ENCODE measurements at places on chromosomes 5 and 9.

- DNase-seq: peak; percentile 89
These were observed at the start of gene KLF9 for GRCh38 chr9:70413799-70414775. KLF9 (minus strand) TSS chr9:70414657; CDS start chr9:70413363, 1,294 bp downstream.

DNA sequence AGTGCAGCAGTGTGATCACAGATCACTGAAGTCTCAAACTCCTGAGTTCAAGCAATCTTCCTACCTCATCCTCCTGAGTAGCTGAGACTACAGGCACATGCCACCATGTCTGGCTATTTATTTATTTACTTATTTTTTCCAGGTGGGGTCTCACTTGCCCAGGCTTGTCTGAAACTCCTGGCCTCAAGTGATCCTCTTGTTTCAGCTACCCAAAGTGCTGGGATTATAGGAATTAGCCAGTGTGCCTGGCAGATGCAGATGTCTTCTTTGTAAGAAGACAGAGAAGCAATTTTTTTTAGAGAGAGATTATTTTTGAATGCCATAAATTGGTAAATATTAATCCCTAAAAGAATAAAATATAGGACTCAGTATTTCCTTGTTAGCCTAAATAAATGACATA lies 54.3 kb downstream of the CHSY3 start:
- no peak for DNase-seq

GRCh38 chr5:40390281-40391149 lies 289.2 kb upstream of the PTGER4 start:
- no peak for DNase-seq

DNA sequence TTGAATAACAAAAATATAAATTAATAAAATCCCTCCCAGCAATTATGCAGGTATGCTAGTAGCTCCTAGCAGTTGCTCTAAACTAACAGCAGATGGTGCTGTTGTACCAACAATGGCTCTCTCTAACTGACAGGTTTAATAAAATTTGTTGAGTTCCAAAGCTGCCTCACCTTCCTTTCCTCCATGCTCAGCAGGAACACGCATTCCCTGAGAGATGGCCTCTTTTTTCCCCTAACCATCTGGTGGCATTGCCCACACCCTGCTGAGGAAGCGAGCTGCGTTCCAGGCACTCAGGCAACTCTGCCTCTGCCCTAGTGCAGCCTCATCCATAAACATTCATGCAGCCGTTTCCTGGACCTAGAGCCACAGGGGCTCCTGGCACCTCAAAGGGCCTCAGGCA lies 106.2 kb downstream of the KLHL3 start:
- DNase-seq: peak; percentile 55

DNA sequence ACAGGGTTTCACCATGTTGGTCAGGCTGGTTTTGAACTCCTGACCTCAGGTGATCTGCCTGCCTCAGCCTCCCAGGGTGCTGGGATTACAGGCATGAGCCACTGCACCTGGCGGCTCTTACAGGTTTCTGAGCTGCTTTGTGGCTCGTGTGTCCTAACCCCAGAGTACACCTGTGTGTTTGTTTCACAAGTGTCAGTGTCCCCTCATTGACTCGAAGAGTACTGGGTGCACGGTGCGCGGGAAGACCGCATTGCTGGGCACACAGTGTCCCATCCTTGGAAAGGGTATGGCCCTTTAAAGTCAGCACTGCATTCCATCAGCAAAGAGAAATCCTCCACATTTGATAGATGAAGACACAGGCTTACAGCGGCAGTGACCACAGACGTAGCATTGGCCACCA lies 23.8 kb downstream of the NDST1 start:
- no peak for DNase-seq

DNA sequence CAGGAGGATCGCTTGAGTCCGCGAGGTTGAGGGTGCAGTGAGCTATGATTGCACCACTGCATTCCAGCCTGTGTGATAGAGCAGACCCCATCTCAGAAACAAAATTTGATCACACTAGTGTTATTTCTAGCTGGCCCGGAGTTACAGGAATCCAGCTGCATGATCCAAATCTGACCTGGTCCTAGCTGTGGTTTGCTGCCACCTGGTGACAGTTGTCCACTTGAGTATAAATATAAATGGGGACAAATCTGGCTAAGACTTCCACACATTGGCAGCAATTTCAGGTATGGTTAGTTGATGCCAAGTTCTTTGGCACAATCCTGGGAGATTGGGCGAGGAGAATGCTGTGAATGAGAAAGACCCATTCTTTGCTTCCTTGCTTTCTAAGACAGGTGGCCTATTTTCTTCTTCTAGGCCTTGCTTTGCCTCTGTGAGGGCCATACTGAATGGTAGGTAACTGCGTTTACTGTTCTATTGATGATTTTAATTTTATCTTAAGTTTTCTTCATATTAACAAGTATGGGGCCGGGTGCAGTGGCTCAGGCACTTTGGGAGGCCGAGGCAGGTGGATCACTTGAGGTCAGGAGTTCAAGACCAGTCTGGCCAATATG lies 35.4 kb downstream of the UBE2R2 start:
- DNase-seq: peak; percentile 73

GRCh38 chr9:6305954-6306563 lies 22.1 kb upstream of the TPD52L3 start:
- no peak for DNase-seq
